ENCODE measurements at places on chromosomes 2 and 18. TPM values are rescaled to one million over a fixed set of nuclear protein-coding genes. Genes with fewer than 3 reads are reported as not detected.

FSHR gene
- not detected for total RNA-seq

SLC20A1 gene
- total RNA-seq: 20.5 TPM

DNA sequence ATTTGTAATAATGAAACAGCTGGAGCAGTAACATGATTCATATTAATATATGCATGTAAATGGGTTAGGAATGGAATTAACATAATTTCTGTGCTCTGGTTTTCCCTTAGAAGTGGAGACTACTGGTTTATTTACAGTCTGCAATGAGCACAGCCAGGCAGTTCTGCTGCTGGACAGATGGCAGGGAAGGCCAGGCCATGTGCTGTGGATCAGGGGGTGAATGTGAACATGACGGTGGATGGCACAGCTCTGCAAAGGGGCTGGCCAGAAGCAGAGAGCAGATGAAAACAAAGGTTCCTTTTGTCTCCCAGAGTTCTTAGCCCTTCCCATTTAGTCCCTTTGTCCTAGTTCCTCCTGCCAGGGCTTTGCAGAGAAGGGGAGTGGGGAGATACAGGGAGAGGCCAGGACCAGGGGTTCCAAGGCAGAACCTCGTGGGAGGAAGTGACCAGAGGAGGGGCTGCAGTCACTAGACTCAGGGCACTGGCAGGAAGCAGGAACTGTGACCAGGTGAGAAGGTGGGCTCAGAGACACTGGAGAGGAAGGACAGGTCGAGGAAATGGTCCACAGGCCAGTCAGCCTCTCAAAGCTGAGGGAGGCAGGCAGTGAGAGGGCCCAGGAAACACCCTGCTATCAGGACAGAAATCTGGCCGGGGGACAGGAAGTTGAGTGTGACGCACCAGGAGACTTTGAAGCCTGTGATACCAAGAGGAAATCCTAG lies 112.9 kb upstream of the ATP8B1 start:
- peak; percentile 13 for DNase-seq

GRCh38 chr2:30684026-30684425 lies 123.2 kb downstream of the CAPN13 start:
- DNase-seq: no peak

DNA sequence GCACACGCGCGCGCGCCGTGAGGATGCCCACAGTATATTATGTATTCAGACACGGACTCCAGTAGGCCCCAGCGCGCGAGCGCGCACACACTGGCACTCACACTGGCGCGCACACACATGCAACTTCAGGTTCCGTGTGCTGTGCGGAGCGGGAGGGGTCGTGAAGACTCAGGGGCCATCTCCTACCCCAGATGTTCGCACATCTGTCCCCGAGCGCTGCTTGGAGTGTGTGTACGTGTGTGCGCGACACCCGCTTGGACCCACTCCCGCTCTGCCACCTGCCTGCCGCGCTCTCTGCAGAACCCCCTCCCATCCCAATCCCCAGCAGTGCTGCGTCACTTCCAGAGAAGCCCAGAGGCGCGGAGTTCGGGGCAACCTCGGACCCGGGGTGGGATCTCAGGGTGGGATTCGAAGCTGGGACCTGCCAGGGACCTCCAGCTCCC lies 2.6 kb downstream of the NRP2 start:
- peak; percentile 64 for DNase-seq

DNA sequence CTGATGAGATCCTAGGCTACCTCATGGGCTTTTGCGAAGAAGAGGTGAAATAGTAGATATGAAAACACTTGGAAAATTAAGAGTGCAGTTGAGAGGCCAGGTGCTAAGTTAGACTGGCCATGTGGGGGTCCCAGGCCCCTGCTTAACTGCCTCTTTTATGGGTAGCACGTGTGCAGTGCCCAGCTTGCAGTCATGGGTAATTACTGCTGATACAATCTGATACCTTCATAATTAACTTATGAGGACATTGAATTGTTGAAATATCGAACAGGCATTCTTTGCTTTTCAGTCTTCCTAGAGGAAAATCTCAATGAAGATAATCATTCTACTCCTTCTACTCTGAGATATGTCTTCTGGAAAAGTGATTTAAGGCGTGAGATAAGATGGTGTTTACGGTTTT lies 11.6 kb downstream of the TRAF3IP1 start:
- DNase-seq: no peak

DNA sequence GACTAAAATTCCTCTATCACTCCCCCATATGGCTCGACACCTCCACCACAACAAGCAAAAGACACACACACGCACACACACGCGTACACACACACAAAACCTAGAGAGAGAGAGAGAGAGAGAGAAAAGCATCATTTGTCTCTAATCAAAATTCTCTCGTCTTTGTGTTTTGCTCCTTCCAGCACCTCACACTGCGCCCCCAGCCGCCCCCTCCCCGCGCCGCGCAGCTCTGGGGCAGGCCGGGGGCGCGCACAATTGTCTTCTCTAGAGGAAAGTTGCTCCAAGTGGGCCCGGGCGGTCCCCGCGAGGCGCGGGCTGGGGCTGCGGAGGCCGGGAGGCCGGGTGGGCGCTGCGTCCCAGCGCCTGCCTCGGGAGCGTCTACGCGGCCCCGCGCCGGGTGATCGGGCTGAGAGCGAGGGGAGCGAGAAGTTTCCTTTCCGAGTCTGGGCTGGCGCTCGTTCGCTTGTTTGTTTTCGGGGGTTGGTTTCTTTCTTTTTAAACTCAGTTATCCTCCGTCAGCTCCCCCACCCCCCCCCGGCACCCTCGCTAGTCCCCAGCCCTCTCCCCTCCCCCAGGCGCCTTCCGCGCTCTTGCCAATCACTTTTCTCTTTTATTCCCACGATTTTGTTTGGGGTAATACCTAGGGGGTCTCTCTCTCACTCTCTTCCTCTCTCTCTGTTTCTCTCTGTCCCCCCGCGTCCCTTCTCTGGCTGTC lies 4.1 kb downstream of the ZEB2 start:
- DNase-seq: peak; percentile 45

DNA sequence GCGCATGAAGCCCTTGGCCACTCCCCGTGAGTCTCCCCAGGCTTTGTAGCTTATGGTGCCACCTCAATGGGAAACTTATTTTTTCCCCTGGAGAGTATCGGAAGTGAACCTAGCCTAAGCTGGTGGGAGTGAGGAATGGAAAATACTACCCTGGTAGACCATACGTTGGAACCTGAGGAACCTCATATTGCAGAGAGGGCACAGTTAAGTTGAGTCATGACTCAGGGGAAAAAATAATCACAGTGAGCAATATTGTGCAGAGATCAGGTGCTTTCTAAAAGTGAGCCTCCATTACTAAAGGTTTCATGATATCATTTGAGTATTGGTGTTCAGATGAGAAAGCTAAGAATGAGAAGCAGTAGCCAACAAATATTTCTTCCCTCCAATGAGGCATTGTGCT lies 360.5 kb upstream of the NT5C1B start:
- no peak for DNase-seq

EIF2AK2 gene
- 20.4 TPM for total RNA-seq

VWC2L gene
- not detected for total RNA-seq

DNA sequence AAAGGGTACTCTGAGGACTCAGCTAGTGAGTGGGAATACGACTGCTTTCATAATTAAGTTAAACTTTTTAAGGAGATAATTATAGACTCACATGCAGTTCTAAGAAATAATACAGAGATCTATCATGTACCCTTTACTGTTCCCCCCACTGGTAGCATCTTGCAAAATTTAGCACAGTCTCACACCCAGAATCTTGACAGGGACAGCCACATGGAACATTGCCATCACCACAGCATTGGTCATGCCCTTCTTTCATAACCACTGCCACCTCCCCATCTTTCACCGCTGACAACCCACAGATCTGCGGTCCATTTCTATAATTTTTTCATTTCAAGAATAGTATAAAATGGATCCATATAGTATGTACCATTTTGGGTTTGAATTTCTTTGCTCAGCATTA lies 37.8 kb downstream of the ARHGEF4 start:
- DNase-seq: no peak

DNA sequence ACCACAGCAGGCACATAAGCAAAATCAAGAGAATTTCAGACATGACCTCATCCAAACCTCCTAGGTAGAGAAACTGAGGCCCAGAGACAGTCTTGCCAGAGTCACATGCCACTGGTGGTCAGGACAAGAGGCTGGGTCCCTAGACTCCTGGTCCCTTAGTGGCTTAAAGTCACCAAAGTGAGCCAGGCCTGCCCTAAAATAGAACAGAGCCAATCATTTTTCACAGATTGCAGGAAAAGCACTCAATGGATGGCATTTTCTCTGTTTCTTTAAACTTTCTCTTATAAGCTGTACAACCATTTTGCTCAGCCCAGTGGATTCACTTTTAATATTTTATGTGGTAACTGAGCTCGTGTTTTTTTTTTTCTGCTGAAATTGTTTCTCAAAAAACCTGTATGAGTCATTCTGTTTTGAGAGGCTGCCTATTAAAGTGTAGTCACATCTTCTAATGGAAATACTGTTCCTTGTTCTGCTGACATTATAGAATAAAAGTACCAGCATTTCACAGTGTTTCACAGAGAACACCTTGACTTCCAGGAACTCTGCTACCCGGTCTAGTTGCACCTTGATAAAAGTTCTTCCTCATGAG lies 29.6 kb downstream of the STEAP3 start:
- DNase-seq: peak; percentile 60

GRCh38 chr2:105454801-105455485 lies 56.1 kb upstream of the FHL2 start:
- peak; percentile 46 for DNase-seq

ANKRD53 gene
- 0.13 TPM for total RNA-seq

DNA sequence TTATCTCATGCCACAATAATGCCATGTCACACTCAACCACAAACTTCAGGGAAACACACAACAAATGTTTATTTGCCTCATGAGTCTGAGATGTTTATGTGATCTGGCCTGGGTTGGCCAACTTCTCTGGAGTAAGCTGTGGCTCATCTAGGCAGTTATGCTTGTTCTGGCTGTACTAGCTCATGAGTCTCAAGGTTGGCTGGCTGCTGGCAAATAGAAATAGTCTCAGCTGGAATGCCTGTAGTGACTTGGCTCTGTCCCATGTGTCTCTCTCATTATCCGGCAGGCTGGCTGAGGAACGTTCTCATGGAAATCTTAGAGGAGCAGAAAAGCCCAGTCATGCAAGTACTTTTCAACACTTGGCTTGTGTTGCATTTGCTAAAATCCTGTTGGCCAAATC lies 234.9 kb upstream of the CDH2 start:
- no peak for DNase-seq
